Stimulated activated CD4-positive, alpha-beta T cell treated with anti-CD3 and anti-CD28 coated beads, TNF-alpha, amount 100 ng/mL, for 4 hours (primary cell): ENCODE measurements at places on chromosomes 5 and 9.

DNA sequence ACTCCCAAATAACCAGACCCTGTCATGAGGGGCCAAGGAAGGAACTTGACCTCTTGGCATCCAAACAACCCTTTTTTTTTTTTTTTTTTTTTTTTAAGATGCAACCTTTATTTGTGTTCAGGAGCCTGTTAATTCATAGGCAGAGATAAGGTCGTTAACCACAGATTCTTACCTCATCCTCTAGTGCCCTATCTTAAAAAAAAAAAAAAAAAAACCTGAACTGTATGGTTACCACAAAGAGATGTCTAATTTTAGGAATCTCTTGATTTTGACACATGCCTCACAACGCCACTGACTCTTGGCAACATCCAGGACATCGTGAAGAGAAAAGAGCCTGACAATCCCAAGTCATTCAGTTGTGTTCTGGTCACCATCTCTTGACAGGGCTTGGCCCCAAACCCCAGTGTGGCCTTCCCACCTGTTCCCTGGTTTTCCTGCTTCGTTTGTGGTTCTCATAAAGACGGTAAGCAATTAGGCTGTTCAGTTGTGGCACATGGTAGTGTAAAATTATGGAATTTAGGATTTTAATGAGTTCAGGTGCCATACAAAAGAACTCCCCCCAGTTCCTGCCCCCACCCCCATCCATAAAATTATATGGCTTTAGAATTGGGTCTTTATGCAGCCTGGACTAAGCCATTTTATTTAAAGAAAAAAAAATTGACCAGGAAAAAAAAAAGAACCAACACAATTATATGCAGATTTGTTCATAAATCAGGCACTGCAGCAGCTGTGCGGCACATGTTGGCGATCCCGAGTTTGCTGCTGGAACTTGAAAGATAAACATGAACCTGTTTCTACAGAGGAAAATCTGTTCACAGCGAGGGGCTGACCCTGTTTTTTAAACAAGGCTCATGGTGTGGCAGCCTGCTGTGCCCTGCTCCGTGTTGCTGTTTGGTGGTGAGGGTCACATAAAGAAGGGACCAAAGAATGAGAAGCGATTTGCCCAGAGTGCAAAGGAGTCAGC, 267.8 kb upstream of the CLINT1 start:
- DNase-seq = no peak

DNA sequence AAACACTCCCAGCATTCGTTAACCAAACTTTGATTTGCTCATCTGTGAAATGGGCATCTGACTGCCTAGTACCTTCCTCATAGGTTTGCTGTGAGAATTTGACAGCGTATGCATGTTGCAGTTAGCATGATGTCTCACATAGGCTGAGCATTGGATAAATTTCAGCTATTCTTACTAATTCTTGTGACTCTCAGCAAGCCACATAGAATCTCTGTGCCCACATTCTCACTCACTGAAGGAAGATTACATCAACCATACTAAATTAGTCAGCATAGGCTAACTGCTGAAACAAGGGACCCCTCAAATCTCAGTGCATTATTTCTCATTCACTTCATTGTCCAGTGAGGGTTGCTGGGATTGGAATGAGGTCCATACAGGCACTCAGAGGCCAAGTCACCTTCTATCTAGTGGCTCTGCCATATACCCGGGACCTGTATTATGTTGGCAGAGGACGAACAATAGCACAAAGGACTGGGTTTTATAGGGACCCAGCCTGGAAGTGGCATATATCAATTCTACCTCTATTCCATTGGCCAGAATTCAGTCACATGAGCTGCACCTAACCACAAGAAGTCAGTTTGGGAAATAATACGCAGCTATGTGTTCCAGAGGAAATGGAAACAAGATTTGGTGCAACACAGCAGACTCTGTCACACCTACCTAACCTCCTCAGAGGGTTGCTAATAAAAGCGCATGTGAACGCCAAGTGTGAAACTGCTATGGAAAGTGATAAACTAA, 4.2 kb upstream of the PTGER4 start:
- DNase-seq = no peak

GRCh38 chr9:1083325-1083913, 33.3 kb downstream of the DMRT2 start:
- no peak for DNase-seq

GRCh38 chr9:98010445-98010844, 27.3 kb downstream of the ANP32B start:
- DNase-seq = no peak

- no peak for DNase-seq
Observed at GRCh38 chr5:108801776-108802175, 54.1 kb downstream of the FER start.

DNA sequence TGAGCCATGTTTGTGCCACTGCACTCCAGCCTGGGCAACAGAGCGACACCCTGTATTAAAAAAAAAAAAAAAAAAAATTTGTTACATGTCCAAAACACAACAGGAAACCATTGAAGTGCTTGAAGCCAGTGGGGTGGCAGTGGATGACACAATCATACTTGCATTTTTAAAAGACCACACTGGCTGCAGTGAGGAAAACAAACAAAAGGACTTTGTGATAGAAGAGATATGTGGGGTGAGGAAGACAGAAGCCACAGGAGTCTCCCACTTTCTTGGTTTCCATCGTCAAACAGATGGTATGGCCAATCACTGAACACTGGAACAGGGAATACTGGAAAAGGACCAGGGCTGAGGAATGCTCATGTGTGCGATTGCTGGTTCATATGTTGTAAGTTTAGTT, 20.9 kb upstream of the COMMD10 start:
- no peak for DNase-seq

DNA sequence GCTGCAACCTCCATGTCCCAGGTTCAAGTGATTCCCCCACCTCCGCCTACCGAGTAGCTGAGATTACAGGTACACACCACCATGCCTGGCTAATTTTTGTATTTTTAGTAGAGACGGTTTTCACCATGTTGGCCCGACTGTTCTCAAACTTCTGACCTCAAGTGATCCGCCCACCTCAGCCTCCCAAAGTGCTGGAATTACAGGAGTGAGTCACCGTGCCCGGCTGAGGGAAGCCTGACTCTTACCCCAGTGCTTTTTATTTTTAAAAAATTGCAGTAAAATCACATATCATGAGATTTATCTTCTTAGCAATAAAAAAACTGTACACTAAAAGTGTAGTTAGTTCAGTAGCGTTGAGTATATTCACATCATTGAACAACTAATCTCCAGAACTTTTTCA, 105.3 kb downstream of the SLIT3 start:
- no peak for DNase-seq

- DNase-seq = no peak
Observed at GRCh38 chr5:58703925-58704555, 121.2 kb downstream of the RAB3C start.

- no peak for DNase-seq
Observed at GRCh38 chr9:134059661-134060395, 8.0 kb downstream of the BRD3 start.

DNA sequence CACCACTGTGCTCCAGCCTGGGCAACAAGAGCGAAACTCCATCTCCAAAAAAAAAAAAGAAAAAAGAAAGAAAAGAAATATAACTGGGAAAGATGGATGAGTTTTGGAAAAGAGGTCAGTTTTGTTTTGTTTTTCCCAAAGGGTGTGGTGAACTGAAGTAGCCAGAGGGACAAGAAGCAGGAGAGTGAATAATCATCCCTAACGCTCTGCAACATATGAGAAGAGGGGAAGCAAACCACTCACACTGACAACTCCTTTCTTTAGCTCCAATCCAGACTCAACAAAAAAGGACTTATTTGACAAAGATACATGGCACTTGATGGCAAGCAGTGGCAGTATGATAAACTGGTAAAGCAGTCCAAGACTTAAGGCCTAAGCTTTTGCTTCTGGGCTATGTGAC, 176.1 kb upstream of the HMHB1 start:
- no peak for DNase-seq

DNA sequence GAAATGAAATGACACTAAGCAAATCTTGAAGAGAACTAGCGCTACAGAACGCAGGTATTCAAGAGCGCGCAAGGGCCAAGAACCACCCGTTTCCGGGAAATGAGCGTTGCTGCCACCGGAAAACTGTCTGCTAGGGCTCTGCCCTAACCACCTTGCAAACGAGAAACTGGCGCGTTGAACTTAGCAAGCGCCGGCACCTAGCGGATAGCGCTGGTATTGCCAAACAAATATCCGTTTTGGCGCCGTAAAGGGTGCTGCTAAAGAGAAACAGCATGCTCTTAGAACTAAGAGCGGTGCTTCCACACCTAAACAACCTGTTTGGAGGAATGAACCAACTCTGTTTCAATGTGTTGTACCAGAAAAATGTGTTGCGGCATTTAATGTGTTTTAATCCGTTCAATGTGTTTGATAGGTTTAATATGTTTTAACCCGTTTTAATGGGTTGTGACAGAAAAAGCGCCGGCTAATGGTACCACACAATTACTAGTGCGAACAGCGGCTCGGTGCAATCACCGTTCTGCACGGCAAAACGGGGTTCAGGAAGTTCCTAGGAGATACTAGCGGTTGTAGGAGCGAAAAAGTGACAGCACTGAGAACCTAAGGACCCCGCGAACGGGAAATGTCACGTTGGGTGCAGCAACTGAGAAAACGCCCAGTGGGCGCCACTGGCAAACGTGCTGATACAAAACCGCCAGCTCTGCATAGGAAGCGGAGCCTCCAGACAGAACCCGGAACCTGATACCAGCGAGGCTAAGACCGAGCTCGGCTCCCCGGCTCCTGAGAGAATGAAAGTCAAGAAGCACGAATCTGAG, at the start of gene ANXA2R:
TSS of gene ANXA2R (minus strand) at position 33 of the 812 bp plus-strand sequence. CDS start 273 bp downstream, outside the sequence.
- peak; percentile 91 for DNase-seq

- DNase-seq = no peak
Observed at GRCh38 chr9:103037508-103038477, 42.7 kb downstream of the CYLC2 start.

DNA sequence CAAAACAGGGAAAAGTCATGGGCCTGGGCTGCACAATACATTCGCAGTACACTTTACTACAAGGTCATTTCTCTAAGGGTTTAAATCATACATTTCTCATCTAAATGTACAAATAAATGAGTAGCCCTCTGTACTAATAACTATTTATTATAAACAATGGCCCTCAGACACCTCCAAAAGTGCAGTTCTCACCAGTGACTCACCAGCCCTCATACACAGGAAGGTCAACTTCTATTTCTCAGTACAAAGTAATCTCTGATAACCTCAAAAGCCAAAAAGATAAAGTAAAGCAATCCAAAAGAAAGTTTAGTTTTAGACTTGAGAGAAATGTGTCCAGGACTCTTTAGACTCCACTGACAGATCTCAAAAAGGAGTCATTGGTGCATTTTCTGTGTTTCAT, 1258.1 kb upstream of the CDH6 start:
- DNase-seq = no peak

DNA sequence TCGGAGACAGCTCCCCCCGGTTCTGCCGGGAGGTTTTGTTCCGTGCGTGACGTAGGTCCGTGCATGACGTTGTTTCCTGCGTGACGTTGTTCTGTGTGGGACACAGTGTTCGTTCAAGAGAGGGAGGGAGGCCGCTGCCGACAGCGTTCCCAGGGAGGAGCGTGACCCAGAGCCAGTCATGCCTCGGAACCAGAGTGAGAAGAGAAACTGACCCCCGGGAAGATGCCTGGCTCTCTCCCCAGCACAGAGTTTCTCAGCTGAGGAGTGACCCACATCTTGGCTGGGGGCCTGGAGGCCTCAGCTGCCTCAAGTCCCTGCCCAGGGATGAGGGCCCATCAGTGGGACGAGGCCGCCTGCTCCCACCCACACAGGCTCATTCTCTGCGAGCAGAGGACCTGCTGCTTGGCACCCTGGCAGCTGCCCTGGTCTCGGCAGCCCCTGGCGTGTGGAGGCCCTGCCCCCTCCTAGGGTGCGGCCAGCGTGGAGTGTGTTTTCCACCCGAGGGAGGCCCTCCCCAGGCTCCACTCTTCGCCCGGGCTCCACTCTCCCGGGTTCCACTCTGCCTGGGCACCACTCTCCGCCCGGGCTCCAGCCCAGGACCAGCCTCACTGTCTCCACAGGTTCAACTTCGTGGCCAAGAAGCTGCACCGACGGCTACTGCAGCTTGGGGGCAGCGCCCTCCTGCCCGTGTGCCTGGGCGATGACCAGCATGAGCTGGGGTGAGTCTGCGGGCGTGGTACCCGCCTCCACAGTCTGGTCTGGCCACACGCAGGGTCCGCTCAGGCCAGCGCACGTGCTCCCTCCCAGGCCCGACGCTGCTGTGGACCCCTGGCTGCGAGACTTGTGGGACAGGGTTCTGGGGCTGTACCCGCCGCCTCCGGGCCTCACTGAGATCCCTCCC, 7.9 kb downstream of the NDOR1 start:
- no peak for DNase-seq

GRCh38 chr9:95023217-95024003, 294.1 kb downstream of the FANCC start:
- DNase-seq = no peak

- no peak for DNase-seq
Observed at GRCh38 chr9:99180662-99181061, 41.1 kb downstream of the ALG2 start.

GRCh38 chr9:121857928-121858327, 206.5 kb downstream of the DAB2IP start:
- DNase-seq = no peak

DNA sequence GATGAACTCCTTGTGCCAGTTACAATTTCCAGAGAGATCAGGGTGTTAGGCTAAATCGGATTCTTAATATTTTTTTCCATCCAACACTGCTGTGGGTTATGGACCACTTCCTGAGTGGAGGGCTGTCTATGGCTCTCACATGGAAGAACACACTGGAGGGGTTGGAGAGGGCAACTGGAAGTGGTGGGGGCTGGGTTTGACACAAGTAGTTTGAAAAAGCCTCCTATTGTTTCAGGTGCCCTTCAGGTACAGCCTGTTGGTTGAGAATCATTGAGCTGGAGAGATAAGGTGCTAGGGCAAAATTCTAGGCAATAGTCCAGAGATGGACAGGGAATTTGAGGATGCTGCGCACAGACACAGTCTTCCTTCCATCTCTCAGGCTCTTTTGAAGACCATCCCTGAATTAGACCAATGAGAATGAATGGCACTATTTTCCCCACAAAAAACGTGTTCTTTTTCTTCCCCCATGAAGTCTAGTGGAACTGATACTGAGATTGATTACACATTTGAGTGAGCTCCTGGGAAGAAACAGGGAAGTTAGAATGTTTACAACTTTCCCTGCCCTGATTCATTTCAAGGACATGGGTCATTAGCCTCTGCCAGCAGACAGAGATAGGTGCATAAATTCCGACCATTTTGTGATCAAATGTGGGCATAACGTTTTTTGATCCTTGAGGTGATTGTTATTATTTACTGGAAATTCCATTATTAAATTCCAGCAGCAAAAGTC, 87.7 kb downstream of the ACER2 start:
- no peak for DNase-seq

DNA sequence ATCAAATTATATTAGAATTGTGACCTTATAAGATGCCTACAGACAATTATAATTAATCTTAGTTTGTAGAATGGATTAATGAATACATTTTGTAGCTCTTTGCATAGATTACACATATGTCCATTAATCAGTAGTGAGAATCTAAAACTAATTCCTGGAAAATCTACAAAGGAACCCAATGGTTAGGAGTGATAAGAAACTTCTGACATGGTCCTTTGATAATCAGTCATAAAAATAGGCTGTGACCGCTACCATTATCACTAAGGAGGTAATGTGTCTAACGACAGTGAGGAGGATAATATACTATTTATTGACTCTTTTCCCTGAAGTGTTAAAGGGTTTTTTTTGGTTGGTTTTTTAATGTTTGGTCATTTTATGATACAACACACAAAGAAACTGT, 46.6 kb downstream of the BNC2 start:
- DNase-seq = no peak
